Activated CD4-positive, alpha-beta T cell treated with anti-CD3 and anti-CD28 coated beads for 36 hours (primary cell): ENCODE measurements at places on chromosomes 6 and 20. TPM values are rescaled to one million over a fixed set of nuclear protein-coding genes. Genes with fewer than 3 reads are reported as not detected.

- no peak for DNase-seq
Observed at GRCh38 chr6:149830731-149831307, 33.3 kb downstream of the LRP11 start.

- no peak for DNase-seq
Observed at GRCh38 chr6:31120151-31120915, at the start of gene CDSN. TSS of gene CDSN (minus strand) at chr6:31120446. CDS start at chr6:31120419, 27 bp downstream.

- peak; percentile 75 for DNase-seq
Observed at GRCh38 chr6:27757307-27757706, 154.9 kb downstream of the OR2B2 start.

The EDN1 gene
- total RNA-seq: not detected

DNA sequence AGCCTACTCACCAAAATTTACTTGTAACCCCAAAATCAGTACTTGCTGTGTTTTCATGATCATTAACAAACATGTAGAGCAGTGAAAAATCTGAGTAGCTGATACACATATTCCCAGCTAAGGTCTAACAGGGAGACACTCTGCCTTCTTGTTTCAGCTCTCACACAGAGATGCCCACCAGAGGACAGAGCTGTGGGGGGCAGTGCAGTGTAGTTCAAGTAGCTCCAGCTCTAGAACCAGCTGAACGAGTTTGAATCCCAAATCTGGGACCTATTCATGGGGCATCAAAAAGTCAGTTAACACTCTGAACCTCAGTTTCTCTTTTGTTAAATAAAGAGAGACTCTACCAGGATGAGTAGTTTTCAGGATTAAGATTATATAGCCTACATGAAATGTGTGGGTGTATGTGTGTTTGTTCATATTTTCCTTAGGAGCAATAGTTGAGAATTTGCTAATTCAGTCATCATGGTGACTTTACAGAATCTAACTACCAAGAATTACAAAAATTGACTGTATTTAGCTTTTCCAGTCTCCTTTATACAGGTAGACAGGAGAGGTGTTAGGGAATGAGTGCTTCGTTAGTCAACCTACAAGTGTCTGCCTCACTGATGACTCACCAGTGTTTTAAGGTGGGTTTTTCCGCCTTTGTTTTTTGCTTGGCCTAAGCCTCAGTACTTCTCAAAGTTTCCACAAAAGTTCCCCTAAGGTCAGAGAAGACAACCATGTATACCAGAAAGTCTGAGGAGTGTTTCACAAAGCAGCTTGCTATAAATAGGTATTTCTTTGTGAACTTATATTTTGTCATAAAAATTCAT is 164.0 kb upstream of the RUNX2 start:
- peak; percentile 61 for DNase-seq

The SAMHD1 gene
- total RNA-seq: 35.6 TPM

- no peak for DNase-seq
Observed at GRCh38 chr6:68158256-68158655, 476.8 kb upstream of the ADGRB3 start.

GRCh38 chr6:161027385-161027784 is 35.8 kb downstream of the MAP3K4 start:
- no peak for DNase-seq

The HLA-DRB1 gene
- total RNA-seq: 12.7 TPM

- no peak for DNase-seq
Observed at GRCh38 chr6:17415321-17415720, 21.9 kb downstream of the CAP2 start.

DNA sequence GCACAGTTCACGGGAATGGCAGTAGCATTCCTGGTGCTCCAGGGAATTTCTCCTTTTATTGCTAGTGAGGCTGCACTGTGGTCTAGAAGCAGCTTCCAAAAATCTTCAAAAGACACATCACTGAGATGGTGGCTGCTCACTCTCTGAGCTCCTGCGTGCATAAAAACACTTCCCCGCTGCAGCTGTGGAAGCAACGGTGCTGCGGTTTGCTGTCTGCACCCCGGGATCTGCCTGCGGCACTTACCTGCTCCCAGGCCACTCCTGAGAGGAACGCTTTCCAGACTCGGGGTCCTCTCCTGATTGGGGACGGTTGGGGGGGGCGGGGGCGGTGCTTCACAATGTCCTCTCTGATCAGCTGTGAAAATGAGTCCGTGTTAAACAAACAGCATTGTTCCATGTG is 77.9 kb downstream of the TMEM242 start:
- no peak for DNase-seq

GRCh38 chr6:3746119-3746691 is 5.3 kb downstream of the PXDC1 start:
- DNase-seq: no peak

GRCh38 chr6:40986364-40986763 is 52.7 kb downstream of the UNC5CL start:
- no peak for DNase-seq

- DNase-seq: no peak
Observed at GRCh38 chr6:56040889-56041301, 165.5 kb upstream of the BMP5 start.

The CALHM4 gene
- total RNA-seq: not detected

GRCh38 chr6:20409427-20409971 is 7.8 kb downstream of the E2F3 start:
- peak; percentile 25 for DNase-seq

DNA sequence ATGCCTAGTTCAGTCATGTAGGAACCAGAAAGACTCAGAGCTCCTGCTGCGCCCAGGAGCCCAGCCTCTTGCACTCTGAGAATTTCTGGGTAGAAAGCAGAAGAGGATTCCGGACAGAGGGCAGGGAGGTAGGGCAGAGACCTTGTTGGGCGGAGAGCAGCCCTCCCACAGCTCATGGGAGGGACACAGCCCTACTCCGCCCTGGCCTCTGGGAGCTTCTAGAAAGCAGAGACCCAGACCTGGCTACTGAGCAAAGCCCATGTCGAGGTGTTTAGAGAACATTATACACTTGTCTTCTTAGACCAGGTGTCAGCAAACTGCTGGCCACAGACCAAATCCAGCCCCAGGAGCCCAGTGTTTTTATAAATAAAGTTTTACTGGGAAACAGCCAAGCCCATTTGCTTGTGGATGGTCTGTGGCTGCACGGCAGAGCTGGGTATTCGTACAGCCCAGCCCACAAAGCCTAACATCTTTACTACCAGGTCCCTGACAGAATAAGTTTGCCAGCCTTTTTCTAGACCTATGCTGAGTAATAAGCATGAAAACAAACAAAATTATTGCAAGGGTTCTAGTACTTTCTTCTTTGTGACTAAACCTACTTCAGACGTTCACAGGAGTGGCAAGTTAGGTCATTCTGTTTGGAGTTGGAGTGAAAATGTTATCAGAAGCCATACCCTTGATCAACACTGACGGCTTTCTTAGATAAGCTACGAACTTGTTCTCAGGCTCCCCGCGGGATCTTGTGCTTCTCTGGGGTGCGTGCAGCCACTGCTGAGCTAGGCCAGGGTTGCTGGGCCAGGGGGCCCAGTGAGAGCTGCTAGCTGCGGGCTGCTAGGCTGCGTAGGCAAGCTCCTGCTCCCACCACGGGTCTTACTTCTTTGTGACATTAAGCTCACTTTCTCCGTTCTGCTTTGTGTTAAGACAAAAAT is 235.1 kb upstream of the FOXQ1 start:
- no peak for DNase-seq

The LY6G6F gene
- total RNA-seq: not detected

- no peak for DNase-seq
Observed at GRCh38 chr20:17655286-17655651, 26.8 kb downstream of the RRBP1 start.

GRCh38 chr6:109454496-109455436 is 806 bp downstream of the MICAL1 start:
- DNase-seq: peak; percentile 75

GRCh38 chr6:23483896-23484295 is 642.1 kb upstream of the NRSN1 start:
- DNase-seq: no peak

- DNase-seq: no peak
Observed at GRCh38 chr6:102679865-102680264, 1286.4 kb downstream of the GRIK2 start.

- no peak for DNase-seq
Observed at GRCh38 chr6:4299476-4299875, 164.1 kb upstream of the ECI2 start.

- no peak for DNase-seq
Observed at GRCh38 chr6:127859956-127860355, 40.9 kb downstream of the THEMIS start.

GRCh38 chr20:46400253-46400652 is 6.2 kb downstream of the ELMO2 start:
- DNase-seq: no peak

The CHRNA4 gene
- total RNA-seq: not detected

DNA sequence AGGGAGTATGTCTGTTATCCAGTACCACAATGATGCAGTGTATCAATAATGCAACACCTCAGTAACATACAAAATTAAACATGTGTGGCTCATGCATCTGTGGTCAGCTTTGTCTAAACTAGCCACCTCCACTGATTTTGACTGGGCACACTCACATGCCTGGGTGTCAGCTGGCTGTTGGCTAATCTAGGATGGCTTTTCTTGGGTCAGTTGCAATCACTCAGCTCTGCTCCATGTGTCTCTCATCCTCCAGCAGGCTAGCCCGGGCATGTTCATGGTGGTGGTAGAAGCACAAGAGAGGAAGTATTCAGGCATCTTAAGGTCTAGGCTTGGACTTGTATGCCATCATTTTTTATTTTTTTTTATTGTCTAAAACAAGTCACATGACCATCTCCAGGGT is 59.3 kb upstream of the JAG1 start:
- no peak for DNase-seq

DNA sequence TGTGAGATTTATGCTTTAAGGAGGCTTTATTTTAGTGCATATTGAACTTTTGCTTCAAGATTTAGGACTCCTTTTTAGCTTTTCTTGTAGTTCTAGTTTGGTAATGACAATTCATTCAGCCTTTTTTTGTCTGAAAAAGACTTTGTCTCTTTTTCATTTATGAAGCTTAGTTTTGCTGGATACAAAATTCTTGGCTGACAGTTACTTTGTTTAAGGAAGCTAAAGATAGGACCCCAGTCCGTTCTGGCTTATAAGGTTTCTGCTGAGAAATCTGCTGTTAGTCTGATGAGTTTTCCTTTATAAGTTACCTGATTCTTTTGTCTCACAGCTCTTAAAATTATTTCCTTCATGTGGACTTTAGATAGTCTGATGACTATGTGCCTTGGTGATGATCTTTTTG is 142.8 kb upstream of the B3GAT2 start:
- no peak for DNase-seq
